ENCODE measurements at places on chromosomes 1 and 21.

GRCh38 chr1:115656461-115657077 is 14.8 kb downstream of the VANGL1 start:
- DNase-seq, result no peak

GRCh38 chr1:33328817-33329216 is 7.9 kb upstream of the A3GALT2 start:
- DNase-seq, result no peak

DNA sequence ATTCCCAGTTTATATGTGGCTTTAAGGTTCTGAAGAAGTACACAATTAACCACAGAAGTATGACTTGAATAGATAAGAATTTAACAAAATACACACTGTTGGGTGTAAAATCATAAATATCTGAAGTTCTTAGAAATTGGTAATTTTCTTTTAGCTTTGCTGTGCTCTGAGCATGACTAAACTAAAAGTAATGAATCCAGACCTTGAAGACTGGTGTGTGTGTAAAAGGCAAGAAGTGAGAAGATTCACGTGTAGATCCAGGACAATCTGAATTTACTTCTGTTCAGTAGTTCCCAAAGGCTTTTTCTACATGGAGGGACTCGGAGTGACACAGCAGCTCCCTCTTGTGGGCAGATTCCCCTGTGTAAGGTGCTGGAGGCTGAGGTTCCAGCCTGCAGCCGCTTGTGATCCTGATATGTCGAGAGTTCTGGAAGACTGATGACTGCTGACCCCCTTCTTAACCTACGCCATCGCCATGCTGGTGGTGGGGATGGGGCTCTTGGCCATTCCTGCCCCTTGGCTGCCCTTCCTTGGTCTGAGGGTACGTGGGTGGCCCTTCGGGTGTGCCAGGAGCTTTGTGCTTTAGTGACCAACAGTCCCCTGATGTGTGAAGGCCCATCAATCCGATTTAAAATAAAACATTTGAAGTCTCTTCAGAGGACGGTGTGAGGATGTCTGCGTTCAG is 62.7 kb downstream of the ADARB1 start:
- peak; percentile 52 for DNase-seq

- no peak for DNase-seq
Observed at GRCh38 chr1:44084998-44085675, 33.5 kb upstream of the KLF17 start.

GRCh38 chr21:22710721-22711120 is 1712.5 kb downstream of the NCAM2 start:
- no peak for DNase-seq

- no peak for DNase-seq
Observed at GRCh38 chr21:34630536-34631143, 15.7 kb upstream of the RCAN1 start.

Measured in stimulated activated CD4-positive, alpha-beta T cell treated with anti-CD3 and anti-CD28 coated beads, TNF-alpha, amount 100 ng/mL, for 1 hour (primary cell).